ENCODE measurements at places on chromosomes 2 and 18.
A peak's percentile ranks its signal among the peaks of the same experiment; 100 is the strongest.

DNA sequence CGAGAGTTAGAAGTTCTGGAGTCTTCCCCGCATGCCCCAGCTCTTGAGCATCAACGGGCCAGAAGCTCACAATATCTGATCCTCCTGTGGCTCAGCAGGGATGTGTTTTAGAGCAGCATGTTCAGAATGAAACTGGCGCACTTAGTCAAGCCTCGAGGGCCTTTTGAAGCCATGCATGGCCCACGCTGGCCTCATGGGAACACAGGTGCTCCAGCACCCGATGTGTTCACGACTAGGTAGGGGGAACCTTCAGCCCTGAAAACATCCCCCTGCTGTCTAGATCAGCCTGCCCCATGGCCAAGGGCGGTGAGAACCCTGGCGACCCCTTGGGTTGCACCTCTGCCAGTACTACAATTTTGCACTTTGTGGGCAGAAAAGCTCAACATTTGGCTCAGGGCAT lies 32.8 kb downstream of the MSH6 start:
- DNase-seq: no peak

GRCh38 chr2:68721482-68722101 lies 13.0 kb upstream of the ARHGAP25 start:
- DNase-seq: no peak

DNA sequence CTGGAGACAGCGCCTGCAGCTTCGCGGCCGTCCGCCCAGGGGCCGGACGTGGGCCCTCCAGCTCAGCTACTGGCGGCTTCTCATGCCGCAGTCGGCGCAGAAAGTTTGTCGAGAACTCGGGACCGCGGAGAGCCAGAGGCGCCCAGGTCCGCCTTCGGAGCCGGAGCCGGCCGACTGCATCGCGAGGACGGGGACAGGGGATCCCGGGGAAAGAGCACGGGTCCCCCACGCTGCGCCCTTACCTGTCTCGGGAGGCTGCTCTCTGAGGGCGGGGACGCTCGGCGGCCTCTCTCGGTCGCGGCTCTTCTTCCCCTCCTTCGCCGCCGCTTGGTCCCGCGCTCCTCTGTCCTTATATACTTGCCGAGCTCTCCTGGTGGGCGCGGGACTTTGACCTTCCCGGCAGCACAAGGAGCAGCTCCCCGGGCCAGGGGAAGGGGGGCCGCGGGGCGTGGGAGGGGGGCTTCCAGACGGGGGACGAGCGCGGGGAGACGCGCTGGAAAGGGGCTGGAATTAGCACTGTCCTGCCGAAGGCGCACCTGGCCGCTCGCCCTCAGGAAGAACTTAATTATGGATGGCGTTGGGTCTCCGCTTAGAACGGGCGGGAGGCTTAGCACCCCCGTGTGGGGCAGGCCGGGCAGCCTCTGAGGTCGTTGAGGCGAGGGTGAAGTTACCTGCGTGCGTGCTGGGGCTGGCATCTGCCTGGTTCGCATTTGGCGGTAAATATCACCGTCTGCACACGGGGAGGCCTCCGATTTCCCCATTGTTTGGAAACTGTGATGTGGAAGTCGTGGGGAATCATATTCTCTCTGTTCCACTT lies at the start of gene POMC:
TSS of gene POMC (minus strand) at position 325 of the 817 bp plus-strand sequence. CDS start 3,808 bp downstream, outside the sequence.
- DNase-seq: peak; percentile 32

- DNase-seq: no peak
Measured at GRCh38 chr2:114091010-114091409, 201.1 kb downstream of the ACTR3 start.

DNA sequence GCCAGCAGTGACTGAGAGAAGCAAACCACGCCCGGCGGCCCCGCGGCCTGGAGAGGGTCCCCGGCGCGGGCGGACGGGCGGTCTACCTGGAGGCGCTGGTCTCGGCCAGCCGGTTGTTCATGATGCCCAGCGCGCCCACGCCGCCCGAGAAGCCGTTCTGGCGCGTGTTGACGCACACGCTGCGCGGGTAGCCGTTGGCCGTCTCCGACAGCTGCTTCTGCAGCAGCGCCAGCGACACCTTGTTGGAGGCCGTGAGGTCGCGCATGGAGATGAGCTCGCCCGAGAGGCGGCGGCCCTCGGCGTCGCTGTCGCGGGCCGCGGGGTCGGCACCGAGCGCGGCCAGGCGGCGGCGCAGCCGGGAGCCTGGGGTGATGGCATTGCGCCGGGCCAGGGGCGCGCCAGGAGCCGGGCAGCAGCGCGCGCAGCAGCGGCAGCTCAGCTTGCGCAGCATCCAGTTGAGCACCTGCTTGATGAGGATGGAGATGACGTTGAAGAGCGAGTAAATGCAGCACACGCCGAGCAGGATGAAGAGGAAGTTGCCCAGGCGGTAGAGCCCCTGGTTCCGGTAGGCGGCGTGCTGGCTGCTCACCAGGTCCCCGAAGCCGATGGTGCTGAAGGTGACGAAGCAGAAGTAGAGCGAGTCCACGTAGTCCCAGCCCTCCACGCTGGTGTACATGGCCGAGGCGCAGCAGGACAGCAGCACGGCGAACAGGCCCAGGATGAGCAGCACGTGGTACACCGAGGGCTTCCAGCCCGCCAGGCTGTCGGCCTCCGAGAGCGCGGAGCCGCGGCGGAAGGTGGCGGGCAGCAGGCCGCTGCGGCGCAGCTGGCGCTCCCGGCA lies 118.1 kb downstream of the MSH2 start:
- peak; percentile 74 for DNase-seq

DNA sequence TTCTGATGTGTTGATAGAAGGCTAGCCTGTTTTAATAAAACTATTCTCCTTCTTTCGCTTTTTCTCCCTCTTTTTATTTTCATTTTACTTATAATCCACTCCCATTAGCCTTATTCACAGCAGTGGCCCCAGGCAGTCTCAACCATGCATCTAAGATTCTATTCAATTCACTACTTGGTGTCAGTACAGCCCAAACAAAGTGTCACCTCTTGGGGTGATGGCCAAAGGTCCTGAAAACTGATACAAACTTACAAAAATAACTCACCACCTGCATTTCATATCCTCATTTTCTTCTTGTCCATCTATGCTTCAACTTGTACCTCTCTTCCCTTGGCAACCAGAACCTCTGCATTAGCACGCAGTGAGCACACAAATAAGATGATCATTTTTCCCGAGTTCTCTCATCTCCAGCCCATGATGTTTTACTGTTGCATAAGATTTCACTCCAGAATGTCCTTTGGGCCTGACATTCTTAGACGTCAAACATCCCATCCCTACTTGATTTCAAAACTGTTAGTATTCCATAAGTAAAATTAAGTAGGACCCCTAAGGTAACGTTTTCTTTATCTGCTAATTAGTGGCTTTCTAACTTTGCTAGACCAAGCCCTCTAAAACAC lies 559.3 kb upstream of the TNP1 start:
- DNase-seq: no peak

- no peak for DNase-seq
Measured at GRCh38 chr2:235358981-235359471, 134.8 kb upstream of the AGAP1 start.

DNA sequence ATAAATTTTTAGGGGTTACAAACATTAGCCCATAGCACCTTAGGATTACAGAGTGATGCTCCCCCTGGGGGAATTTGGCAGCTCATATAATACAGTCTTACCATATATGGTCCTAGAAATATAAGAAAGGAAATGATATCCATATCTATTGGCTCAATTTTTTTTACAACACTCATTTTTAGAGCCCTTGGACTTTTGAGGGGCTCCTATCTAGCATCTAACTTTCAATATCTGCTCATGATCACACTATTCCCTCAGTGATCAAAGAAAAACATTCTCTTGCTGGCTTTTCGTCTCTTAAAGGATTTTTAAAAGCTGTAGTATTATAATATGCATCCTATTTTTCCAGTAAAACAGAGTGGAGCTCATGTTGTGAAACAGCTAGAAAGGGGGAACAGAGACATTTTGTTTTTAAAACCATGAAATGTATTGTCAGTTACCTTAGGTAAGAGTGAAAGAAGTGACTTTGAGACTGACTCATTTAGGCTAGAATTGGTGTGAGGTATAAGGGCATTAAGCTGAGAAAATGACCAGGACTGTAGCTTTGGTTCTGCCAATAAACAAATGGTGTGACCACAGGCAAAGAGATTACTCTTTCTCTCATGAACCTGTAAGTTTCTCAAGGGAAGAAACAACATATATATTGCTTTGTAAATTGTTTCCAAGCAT lies 65.8 kb downstream of the ALPK2 start:
- DNase-seq: no peak

DNA sequence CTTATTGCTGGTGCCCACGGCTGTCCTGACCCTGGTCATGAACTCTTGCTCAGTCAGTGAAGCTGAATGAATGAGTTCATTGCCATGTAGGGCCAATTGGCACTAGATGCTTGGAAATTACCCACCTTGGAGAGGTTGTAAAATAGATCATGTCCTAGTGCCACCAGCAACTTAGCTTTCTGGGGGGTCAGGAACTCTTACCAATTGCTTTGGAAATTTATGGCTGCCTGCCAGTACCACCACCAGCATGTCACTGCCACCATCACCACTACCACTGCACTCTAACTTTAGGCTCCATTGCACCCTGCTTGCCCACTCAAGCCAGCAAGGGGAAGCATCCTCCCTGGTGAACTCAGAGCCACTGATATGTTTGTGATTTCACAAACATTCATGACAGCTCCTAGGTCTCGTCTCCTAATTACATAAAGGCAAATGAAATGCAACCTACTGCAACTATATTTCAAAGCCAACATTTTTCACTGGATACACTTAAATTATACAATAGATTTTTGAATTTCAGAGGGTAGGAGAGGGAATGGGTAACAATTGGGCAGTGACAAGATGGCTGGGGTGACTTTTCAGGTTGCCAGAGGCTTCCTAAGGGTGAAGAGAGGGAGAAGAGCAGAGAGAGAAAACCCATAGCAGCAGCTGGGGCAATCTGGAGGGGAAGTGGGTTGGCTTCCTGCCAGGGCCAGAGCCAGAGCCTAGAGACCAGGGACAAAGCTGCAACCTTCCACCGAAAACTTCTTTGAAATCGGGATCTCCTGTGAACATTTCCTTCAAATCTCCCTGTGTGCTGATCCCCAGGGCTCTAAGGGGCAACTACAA lies 3.5 kb upstream of the EMILIN1 start:
- peak; percentile 47 for DNase-seq

GRCh38 chr2:98743835-98744234 lies 12.9 kb upstream of the MGAT4A start:
- no peak for DNase-seq

- no peak for DNase-seq
Measured at GRCh38 chr18:63284827-63285733, 34.5 kb downstream of the BCL2 start.

GRCh38 chr2:68385220-68385906 lies 20.3 kb downstream of the PLEK start:
- peak; percentile 29 for DNase-seq

DNA sequence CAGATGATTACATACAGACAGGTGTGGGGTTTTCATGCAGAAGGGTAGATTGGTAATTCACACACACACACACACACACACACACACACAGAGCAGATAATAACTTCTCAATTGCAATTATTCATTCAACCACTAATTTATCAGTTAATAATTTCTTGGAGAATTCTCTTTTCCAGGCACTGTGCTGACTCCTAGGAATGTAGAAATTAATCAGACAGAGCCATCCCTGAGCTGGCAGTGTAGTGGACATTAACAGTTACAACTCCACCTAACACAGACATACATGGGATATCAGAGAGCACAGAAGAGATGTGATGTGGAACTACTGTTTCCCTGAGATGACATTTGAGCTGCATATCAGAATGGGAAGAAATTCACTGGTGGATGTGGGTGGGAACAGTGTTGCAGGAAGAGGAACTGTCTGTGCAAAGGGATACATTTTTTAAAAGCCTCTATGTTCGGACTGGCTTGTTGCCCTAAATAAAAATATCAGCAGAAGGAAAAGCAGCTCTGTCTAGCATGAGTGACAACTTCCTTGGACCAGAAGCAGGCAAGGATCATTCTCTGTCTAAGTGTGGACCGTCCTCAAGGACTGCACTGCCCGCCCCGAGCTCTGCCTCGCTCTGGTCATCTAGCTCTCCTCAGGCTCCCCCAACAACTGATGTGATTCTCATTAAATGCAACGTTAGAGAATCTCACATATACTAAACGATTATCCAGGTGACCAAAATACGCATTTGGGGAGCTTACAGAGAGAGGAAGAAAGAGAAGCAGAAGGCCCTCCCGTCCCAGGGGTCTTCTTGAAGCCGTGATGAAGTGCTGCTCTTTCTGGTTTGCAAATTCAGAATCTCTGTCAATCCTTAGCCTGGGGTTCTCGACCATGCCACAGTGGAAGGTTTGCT lies 173.4 kb upstream of the TRIB2 start:
- no peak for DNase-seq

DNA sequence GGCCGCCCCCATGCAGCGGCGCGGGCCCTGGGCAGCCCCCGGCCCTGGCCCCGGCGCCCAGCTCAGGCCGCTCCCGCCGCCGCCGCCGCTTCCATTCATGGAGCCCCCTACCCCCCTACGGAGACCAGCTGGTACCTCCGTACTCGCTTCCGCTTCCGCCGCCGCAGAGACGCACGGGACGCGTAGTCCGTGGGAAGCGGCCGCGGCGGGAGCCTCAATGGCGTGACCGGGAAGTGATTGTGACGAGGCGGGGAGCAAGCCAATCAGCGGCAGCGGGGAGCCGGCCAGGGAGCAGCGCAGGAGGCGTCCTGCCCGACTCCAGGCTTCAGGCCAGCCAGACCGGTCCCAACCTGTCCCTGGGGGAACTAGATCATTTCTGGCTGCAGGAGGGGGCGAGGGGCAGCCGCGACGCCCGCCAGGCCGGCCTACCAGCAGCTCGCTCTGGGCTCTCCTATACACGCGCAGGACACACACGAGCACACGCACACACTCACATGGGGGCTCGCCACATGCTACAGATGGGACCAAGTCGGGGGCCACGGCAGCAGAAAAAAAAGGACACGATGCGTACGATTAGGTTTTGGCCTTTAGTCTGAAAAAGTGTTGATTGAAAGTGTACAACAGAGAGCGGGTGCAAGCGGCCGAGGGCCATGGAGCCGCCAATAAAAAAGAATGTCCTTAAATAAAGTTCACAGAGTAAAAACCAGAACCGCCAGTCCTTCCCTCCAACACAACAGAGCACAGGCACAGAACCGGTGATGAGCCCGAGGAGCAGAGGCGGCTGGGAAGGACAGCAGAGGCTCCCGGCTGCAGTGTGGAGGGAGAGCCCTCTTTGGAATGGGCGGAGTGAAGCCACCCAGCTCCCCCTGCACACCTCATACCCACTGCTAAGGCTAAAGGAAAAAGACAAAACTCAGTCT lies at the start of gene ZNF513:
TSS of gene ZNF513 (minus strand) at position 109 of the 920 bp plus-strand sequence. CDS start 208 bp downstream, outside the sequence.
- DNase-seq: peak; percentile 87

DNA sequence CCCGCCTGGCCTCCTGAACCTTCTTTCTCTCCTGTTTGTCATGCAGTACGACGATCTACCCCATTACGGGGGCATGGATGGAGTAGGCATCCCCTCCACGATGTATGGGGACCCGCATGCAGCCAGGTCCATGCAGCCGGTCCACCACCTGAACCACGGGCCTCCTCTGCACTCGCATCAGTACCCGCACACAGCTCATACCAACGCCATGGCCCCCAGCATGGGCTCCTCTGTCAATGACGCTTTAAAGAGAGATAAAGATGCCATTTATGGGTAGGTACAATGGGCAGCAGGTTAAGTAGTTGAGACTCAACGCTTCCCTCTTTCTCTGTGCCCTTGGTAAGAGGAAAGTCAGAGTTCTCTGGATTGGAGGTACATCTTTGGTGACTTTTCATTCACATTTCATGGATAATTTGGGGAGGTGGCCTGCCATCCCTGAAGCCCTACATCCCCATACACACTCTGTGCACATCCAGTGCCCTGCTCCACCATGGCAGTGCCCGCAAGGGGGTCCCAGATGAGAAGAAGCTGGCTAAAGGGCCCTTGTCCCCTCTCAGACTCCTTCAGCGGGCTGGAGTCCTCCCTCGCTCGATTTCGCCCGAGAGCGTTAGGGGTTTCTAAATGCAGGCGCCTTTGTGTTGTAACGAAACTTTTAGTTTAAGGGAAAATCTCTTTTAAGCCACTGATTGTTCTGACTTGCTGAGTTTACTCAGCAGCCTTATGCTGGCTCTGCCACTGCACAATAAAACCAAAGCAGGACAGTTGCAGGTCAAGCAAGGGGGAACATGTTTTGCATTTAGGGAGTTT lies 3.0 kb downstream of the MEIS1 start:
- DNase-seq: no peak
